HuH-7 (cell line): ENCODE measurements at places on chromosomes 12 and 14.

DNA sequence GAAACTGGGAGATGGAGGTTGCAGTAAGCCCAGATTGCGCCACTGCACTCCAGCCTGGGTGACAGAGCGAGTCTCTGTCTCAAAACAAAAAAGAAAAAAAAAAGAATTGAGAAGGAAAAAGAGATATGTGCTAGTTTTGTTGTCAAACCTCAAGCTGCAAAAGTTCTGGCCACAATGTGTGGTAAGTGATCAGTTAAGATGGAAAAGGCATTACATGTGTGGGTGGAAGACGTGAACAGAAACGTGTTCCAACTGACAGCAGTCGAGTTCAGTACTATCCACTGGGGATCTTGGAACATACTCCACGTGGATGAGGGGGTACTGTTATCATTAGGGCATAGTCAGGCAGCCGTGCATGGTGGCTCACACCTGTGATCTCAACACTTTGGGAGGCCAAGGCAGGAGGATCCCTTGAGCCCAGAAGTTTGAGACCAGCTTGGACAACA, 17.3 kb downstream of the GPR68 start:
- DNase-seq, result no peak

DNA sequence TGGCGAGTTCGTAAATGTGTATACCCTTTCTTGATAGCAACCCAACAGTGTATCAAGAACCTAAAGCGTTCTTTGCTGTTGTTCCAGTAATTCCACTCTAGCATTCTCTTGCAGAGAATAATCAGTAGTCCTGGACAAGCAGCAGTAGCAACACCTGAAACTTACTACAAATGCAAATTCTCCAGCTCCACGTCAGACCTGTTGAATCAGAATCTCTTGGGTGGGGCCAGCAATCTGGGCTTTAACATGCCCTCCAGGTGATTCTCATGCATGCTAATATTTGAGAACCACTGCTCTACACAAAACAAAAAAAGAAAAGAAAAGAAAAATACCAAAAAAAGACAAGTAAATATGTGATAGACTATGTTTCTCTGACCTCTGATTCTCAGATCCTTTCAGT, 10.1 kb downstream of the PTGDR start:
- DNase-seq, result no peak

- no peak for DNase-seq
Observed at GRCh38 chr12:119393677-119394076, 59.1 kb downstream of the CCDC60 start.

GRCh38 chr12:32788405-32788804, 32.7 kb upstream of the YARS2 start:
- DNase-seq, result no peak

GRCh38 chr14:100901391-100902183, 1.9 kb downstream of the RTL1 start:
- DNase-seq, result no peak

GRCh38 chr14:77761205-77761931, 412 bp upstream of the SNW1 start:
- peak; percentile 63 for DNase-seq

- DNase-seq, result no peak
Observed at GRCh38 chr14:58198086-58198485, 1.9 kb upstream of the ACTR10 start.

GRCh38 chr12:62977418-62977817, 42.5 kb upstream of the PPM1H start:
- DNase-seq, result no peak

- no peak for DNase-seq
Observed at GRCh38 chr12:49889361-49890095, 14.2 kb downstream of the FAIM2 start.

DNA sequence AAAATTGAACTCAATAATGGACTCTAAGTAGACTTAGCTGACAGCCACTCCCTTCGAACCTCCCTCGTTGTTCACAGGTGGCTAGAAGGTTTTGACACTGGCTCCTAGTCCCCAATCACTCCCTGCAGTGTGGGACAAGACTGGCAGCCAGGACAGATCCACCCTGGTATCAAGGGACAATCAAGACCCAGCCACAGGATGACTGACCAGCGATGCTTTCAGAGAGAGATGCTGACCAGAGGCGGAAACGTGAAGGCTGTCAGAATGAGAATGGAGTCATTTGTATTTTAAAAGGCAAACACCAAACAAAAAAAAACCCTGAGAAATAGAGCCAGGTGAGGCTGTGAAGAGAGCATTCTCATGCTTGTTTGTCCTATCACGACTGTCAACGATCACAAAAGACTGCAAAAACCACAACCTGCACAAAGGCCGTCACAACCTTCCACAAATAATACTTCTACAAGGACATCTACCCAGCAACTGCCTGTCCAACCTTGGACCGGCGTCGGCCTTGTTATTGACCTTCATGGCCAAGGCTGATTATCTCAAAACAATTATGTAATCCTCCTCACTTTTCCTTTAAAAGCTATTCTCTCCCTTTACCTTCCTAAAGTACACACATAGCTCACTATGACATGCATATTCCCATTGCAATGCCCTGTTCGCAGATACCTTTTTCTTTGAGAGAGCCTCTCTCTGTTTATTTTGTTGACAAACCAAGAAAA, 13.2 kb downstream of the EIF5 start:
- DNase-seq, result no peak

GRCh38 chr12:85424581-85425348, 144.7 kb downstream of the ALX1 start:
- no peak for DNase-seq

DNA sequence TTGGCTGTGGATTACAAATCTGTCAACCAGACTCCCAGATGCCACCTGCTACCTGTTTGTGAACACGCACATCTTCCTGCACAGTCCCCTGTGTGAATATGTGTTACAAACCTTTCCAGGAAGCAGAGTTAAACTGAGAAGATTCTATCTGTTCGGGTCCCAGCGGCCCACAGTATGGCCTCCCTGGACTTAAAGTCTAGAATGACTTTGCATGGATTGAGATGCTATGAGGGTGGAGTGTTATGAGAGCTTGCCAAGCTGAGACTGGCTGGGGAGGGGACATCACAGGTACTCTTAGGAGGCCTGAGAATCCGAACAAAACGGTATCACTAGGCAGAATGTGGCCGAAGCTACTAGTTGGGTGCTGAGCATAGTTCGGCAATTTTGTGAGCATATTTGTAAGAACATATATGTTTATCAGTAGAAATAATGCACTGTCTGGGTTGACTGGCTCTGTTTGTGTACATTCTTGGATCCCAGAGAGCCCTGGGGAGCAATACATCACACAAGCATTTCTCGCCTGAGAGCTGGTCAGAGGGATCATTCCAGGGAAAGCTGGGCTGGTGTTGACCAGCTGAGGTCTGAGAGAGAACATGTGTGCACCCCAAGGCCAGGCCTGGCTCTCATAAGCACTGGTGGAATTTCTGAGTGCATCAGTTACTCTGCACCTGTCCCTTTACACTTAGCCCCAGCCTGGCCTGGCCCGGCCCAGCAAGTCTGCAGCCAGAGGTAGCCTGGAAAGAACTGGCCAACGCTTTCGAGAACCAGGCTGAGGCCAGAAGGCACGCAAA, 29.8 kb upstream of the LTBP2 start:
- no peak for DNase-seq

- DNase-seq, result no peak
Observed at GRCh38 chr14:87767567-87767901, 225.4 kb downstream of the GALC start.

GRCh38 chr12:129687731-129688130, 216.1 kb downstream of the TMEM132D start:
- no peak for DNase-seq

DNA sequence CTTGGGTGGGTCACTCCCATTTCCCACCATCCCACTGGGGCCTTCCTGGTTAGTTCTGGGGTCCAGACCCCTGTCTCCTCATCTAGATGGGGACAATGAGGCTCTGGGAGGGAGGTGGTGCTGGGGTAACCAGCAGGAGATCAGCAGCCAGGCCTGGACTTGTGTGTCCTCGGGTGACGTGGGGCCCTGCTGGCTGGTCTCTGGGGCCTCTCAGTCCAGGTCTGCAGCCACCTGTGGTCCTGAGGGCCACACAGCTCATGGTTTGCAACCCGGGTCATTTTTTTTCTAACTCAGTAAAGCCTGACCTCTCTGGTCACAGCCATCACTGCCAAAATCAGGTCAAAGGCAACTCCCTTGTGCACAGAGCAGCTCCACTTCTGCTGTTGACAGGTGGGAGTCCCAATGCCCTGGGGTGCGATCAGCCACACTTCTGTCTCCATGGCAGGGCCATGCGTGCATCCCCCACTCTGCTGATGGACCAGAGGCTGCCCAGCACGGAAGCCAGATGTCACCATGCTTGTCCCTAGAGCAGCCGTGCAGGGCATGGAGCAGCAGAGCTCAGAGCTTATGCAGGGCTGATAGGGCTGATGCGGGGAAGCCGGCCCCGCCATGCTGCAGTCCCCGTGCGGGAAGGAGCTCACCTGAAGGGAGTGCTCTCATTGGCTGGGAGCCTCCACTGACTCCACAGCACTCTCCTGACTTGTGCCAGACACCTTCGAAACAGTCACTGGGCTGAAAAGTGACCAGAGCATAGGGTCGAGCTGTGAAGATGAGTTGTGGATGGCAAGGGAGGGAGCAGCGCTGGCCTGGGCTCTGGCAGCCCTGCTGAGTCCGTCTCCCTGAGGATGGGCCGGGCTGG, 250.9 kb downstream of the ADGRD1 start:
- DNase-seq, result no peak

DNA sequence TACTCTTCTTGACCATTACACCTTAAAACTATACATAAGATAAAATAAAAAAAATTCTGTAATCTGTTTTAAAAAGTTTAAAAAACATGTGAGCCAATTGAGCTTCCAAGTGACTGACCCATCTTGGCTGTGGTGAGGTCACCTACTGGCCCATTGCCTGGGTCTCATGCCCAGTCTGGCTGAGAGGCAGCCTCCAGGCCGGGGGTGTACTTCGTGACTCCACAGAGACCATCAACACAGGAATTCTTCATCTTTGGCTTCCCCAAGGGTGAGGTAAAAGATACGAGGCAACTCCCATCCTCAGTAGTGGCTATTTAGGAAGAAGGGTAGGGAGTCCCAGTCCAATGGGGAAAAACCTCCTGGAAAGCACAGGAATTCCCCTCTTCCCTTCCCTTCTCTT, 113.2 kb downstream of the APAF1 start:
- DNase-seq, result no peak

DNA sequence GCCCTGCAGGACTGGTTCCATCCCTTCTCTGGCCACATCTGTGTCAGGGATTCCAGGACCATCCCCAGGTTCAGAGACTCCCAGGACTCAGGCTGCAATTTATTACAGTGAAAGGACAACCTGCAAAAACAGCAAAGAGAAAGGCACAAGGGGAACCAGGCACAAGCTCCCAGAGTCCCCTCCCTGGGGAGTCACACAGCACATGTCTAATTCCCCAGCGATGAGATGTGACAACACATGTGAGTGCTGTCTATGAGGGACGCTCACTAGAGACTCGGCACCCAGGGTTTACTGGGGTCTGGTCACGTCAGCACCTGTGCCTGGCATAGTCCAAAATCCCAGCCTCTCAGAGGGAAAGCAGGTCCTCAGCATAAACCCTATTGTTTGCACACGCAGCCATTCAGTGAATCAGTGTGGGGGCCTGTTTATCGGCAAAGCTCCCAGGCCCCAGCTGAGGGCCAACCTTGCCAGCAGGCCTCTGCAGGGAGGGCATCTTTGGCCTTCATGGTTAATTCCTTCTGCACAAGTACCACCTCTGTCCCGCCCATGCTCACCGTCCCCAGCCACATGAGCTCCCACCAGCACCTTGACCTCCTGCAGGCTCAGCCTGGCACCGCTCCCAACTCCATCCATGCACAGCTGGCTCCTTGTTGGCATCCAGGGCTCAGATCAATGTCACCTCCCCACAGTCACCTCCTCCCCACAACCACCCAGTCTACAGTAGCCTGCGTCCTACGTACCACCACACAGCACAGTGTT, 198.9 kb upstream of the SFSWAP start:
- DNase-seq, result no peak

GRCh38 chr14:93715279-93715927, 72.9 kb downstream of the PRIMA1 start:
- DNase-seq, result no peak

DNA sequence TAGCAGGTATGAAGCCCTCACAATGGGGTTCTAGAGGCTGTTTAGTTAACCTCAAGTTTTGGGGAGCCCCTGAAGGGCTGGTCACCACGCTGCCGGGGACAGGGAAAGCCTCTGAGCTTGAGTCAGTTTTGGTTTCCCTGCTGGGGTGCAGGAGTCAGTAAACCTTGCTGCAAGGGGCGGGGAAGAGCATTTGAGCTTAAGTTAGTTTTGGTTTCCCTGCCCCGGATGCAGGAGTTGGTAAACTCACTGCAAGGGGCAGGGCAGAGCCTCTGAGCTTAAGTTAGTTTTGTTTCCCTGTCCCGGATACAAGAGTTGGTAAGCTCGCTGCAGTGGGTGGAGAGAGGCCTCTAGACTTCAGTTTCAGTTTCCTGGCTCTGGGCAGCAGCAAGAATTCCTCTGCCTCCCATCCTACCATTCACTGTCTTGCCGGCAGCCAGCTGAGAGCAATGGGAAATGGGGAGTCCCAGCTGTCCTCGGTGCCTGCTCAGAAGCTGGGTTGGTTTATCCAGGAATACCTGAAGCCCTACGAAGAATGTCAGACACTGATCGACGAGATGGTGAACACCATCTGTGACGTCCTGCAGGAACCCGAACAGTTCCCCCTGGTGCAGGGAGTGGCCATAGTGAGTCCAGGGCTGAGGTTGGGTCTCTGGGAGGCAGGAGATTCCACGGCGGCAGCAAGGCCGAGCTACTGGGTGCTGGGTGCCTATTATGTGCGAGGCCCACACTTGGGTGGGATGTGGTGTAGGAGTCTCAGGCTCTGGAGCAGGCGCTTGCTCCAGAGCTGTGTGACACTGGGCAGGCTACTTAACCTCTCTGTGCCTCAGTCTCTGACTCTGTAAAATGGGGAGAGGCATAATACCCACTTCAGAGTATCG, at the start of gene OAS2:
OAS2 (plus strand) TSS at position 357 of the 878 bp plus-strand sequence; CDS start at position 447, 90 bp downstream.
- DNase-seq, result no peak

DNA sequence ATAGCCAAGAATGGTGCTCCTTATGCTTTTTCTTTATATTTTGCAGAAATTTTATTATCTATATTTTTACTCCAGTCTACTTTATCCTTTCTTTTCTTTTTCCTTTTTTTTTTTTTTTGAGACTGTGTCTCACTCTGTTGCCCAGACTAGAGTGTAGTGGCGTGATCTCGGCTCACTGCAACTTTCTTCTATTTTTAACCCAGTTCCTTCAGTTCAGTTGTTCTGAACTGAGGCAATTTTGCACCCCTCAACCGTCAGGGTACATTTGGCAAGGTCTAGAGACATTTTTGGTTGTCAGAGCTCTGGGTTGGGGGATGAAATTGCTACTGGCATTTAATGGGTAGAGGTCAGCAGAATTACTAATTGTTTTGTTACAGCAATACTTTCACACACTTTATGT, 75.7 kb downstream of the DIP2B start:
- DNase-seq, result no peak
